ENCODE measurements at places on chromosomes 5 and 9. TPM values are rescaled to one million over a fixed set of nuclear protein-coding genes. Genes with fewer than 3 reads are reported as not detected.

- H3K4me3 ChIP-seq: no peak overlapping the region
- no peaks in the 10 kb centered on the region for H3K36me3 ChIP-seq
- DNase-seq: no peak
These were observed 132.0 kb downstream of the NSG2 start for GRCh38 chr5:174177531-174177930.

- no peak for DNase-seq
- no peak overlapping the region for H3K27ac ChIP-seq
- peaks cover 4% of the 10 kb centered on the region for H3K4me1 ChIP-seq
- H3K27me3 ChIP-seq: no peaks in the 10 kb centered on the region
These were observed 43.5 kb upstream of the RASGRF2 start for GRCh38 chr5:80916676-80917075.

- H3K36me3 ChIP-seq: no peaks in the 10 kb centered on the region
- H3K4me3 ChIP-seq: no peak overlapping the region
These were observed 270.4 kb upstream of the TARS1 start for GRCh38 chr5:33170411-33170810.

DNA sequence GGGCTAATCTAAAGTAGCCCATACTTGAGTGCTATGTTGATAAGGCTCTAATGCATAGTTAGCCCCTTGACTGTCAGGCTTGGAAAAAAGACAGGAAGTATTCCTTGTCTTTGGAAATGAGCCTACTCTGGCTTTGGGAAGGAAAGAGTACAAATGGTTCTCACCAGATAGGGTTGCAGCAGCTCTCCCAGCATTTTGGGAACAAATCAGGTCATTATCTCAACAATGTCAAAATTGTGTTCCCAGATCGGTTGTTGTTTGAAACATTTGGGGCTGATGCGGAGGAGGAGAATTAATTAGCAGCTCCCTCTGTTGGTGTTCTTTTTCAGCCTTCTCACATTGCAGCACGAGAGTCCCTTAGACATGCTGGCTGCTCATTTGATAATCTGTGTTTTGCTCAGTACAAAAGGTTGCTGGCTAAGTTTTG is 294.7 kb upstream of the DMRT1 start:
- peaks cover 3% of the 10 kb centered on the region for H3K36me3 ChIP-seq
- H3K4me3 ChIP-seq: no peak overlapping the region
- no peak overlapping the region for H3K27ac ChIP-seq
- DNase-seq: no peak
- peaks cover 29% of the 10 kb centered on the region for H3K27me3 ChIP-seq

- no peak overlapping the region for H3K27ac ChIP-seq
- no peaks in the 10 kb centered on the region for H3K4me1 ChIP-seq
- peaks cover 4% of the 10 kb centered on the region for H3K36me3 ChIP-seq
- H3K27me3 ChIP-seq: peaks cover 14% of the 10 kb centered on the region
These were observed 220.4 kb upstream of the SMARCA2 start for GRCh38 chr9:1794547-1795270.

DNA sequence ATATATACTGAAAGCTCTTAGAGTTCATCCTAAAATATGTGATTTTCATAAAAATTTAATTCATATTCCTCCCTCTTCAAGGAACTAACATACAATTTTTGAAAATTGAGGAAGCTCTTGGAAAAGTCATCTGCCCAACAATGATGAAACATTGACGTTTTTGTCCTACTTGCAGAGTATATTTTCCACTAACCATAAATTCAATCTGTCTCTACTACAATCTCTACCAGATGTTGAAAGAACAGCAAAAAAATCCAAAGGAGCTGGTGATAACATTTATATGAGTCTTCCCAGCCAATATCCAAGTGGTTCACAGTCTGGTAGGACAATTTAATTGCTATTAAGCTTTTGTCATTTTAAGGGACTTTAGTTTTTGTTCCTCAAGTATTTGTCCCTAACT is 81.1 kb upstream of the NR3C1 start:
- DNase-seq: no peak
- no peak overlapping the region for H3K4me3 ChIP-seq
- no peaks in the 10 kb centered on the region for H3K4me1 ChIP-seq
- H3K27me3 ChIP-seq: peaks cover 9% of the 10 kb centered on the region
- H3K36me3 ChIP-seq: peaks cover 3% of the 10 kb centered on the region
- H3K27ac ChIP-seq: no peak overlapping the region

DNA sequence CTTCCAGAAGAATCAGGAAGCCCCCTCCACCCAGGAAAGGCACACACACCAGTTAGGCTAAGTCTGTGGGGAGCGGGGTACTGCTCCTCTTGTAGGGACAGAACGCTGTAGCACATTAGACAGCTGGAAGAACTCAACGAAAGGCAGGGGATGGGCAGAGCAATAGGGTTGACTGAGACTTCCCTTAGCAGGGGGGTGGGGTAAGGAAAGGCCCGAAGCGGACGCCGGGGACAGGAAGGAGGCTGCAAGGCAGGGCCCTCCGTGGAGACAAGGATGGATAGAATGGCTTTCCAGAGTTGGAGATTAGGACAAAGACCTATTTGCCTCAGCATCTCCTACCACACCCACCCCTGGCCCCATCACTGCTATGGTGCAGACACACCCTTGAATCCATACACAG is 14.3 kb downstream of the CNTFR start:
- no peak overlapping the region for H3K4me3 ChIP-seq
- H3K36me3 ChIP-seq: peaks cover 21% of the 10 kb centered on the region
- peaks cover 22% of the 10 kb centered on the region for H3K4me1 ChIP-seq
- no peak overlapping the region for H3K27ac ChIP-seq
- H3K27me3 ChIP-seq: peaks cover 74% of the 10 kb centered on the region
- no peak for DNase-seq

DNA sequence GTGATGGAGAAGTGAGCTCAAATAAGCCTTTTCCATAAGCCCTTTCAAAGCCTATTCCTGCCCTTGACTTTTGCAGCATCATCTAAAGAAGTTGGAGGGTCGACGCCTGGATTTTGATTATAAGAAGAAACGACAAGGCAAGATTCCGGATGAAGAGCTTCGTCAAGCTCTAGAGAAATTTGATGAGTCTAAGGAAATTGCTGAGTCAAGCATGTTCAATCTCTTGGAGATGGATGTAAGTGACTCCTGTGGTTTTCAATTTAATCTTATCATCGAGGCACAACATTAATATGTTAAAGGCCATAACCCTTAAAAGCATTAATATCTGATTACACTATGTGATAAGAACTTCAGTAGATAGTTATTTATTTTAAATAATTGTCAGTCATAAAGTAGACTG is 210.4 kb downstream of the SH3GL2 start:
- no peaks in the 10 kb centered on the region for H3K4me1 ChIP-seq
- no peaks in the 10 kb centered on the region for H3K36me3 ChIP-seq
- no peak for DNase-seq

GRCh38 chr5:150637245-150638052 is 3.0 kb upstream of the SYNPO start:
- H3K4me3 ChIP-seq: no peak overlapping the region
- peaks cover 37% of the 10 kb centered on the region for H3K27me3 ChIP-seq
- DNase-seq: no peak
- H3K36me3 ChIP-seq: peaks cover 2% of the 10 kb centered on the region
- no peaks in the 10 kb centered on the region for H3K4me1 ChIP-seq

- no peaks in the 10 kb centered on the region for H3K27me3 ChIP-seq
- H3K4me3 ChIP-seq: no peak overlapping the region
- H3K4me1 ChIP-seq: no peaks in the 10 kb centered on the region
- no peak for DNase-seq
- H3K36me3 ChIP-seq: no peaks in the 10 kb centered on the region
These were observed 378.8 kb upstream of the ZNF608 start for GRCh38 chr5:125125031-125125823.

DNA sequence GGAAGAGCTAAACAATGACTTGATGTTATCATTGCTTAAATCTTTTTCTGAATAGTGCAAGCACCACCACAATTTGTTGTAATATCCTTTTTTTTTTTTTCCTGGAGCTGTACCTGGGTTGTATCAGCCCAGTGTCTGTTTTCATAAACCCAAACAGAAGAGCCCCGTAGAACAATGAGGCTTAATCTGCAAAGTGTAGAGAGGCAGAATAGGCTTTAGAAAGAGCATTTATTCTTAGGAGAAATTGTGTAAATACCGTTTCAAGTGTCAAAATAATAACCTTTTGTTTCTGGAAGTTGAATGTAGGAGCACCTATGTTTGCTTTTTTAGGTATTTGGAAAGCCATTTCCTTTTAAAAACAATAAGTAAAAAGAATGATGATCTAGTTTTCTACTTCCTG is 26.4 kb downstream of the RGS7BP start:
- no peak for DNase-seq
- H3K36me3 ChIP-seq: no peaks in the 10 kb centered on the region
- H3K4me3 ChIP-seq: no peak overlapping the region
- no peak overlapping the region for H3K27ac ChIP-seq
- H3K4me1 ChIP-seq: no peaks in the 10 kb centered on the region

DNA sequence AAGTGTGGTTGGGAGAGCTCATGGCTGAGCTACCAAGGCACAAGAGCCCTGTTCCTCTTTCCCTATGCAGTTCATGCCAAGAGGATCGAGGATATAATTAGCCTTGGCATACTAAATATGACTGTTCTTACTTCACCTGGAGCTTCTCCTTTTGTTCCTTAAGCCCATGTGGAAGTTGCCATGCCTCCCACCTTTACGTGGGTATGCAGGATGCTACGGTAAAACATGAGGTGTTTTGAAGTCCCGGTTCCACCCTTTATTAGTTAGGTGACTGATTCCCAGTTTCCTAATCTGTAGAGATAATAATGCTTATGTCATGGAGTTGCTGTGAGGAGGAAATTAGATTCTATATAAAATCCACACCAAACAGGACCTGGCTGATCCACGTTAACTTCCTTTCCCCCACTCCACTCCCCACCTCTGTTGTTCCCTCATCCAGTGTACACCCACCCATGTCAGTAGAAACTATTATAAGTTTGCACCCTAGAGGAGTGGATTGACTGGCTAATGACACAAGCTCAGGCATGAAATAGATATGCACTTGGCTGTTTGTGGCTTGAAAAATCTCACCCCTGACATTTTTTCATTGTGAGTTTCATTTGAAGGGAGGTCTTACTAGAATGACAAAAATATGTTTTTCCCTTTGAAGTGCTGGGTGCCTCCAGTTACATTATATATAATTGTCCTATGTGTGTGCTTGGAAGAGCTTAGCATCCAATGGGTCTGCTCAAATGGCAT is 36.8 kb upstream of the SHOC1 start:
- H3K27me3 ChIP-seq: no peaks in the 10 kb centered on the region

GRCh38 chr5:5605170-5605764 is 182.8 kb downstream of the ICE1 start:
- H3K27me3 ChIP-seq: peaks cover 16% of the 10 kb centered on the region
- no peak overlapping the region for H3K27ac ChIP-seq
- H3K4me1 ChIP-seq: no peaks in the 10 kb centered on the region
- no peak for DNase-seq

GRCh38 chr5:76145945-76146344 is 62.8 kb downstream of the SV2C start:
- H3K27me3 ChIP-seq: peaks cover 3% of the 10 kb centered on the region
- no peak for DNase-seq
- H3K4me1 ChIP-seq: no peaks in the 10 kb centered on the region
- no peaks in the 10 kb centered on the region for H3K36me3 ChIP-seq
- no peak overlapping the region for H3K27ac ChIP-seq
- H3K4me3 ChIP-seq: no peak overlapping the region

GRCh38 chr5:113256671-113257452 is 177.9 kb downstream of the TSSK1B start:
- no peaks in the 10 kb centered on the region for H3K36me3 ChIP-seq
- peaks cover 1% of the 10 kb centered on the region for H3K4me1 ChIP-seq

GRCh38 chr9:125433461-125434011 is 171.9 kb downstream of the GAPVD1 start:
- no peak overlapping the region for H3K4me3 ChIP-seq
- no peaks in the 10 kb centered on the region for H3K27me3 ChIP-seq
- H3K36me3 ChIP-seq: no peaks in the 10 kb centered on the region
- H3K4me1 ChIP-seq: peaks cover 2% of the 10 kb centered on the region
- no peak overlapping the region for H3K27ac ChIP-seq

DNA sequence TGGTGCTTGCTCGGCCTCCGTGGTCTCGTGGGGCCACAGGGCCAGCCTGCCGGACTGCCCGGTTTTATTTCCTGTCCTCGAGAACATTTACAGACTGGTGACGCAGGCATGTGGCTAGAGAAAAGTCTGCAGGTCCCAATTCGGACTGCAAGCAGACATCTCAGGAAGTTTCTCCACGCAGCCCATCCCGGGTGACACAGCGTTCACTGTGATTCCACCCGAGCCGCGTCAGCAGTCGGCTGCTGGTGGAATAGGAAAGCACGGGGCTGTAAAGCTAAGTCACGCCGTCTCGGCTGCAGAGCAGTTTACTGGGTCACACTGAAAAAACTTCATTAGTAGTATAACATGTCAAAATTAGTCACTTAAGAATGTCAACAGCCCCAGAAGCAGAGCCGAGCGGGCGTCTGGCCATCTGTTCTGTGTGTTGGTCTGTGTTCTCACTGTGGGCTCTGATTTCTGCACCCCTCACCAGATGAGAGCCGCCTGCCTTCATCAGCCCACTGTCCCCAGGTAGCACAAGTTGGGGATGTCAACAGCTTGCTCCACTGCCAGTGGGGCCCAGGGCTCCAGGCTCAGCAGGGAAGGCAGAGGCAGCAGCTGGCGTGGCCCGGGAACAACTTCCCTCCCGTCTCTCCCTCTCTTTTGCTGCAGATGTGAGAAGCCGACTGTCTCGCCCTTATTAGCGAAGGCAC is 363.7 kb downstream of the IRX2 start:
- DNase-seq: no peak
- no peak overlapping the region for H3K27ac ChIP-seq
- H3K4me3 ChIP-seq: no peak overlapping the region
- peaks cover 2% of the 10 kb centered on the region for H3K36me3 ChIP-seq

- H3K4me3 ChIP-seq: no peak overlapping the region
- DNase-seq: no peak
- no peak overlapping the region for H3K27ac ChIP-seq
- H3K36me3 ChIP-seq: no peaks in the 10 kb centered on the region
These were observed 653.7 kb downstream of the NR2F1-AS1 start for GRCh38 chr5:92927291-92927778.

DNA sequence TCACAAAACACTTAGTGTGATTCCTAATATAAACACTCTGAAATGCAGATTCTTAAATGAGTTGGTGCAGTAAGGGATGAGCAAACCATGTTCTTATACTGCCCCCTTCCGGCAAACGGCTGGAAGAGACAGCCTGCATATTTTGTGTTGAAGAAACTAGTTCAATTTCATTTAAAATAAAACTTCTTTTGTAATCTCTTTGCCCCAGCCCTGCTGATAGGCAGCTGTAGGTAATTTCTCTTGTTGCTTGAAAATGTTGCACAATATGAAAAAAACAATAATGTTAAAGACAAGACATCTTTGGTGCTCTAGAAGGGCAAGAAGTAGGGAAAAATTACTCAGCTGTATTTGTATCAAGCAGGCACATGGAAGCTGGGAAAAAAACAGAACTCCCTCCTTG is 89.7 kb upstream of the CCNG1 start:
- H3K4me1 ChIP-seq: no peaks in the 10 kb centered on the region
- H3K4me3 ChIP-seq: no peak overlapping the region
- DNase-seq: peak; percentile 13
- peaks cover 71% of the 10 kb centered on the region for H3K27me3 ChIP-seq
- no peak overlapping the region for H3K27ac ChIP-seq

The FSD1L gene
- total RNA-seq: 3.2 TPM

The GPX3 gene
- not detected for total RNA-seq

The OBP2B gene
- total RNA-seq: not detected

The IL17B gene
- not detected for total RNA-seq

The FIBCD1 gene
- total RNA-seq: not detected

The PRR16 gene
- total RNA-seq: not detected

The QRFP gene
- not detected for total RNA-seq

The CFAP157 gene
- total RNA-seq: not detected

The SPINK13 gene
- total RNA-seq: not detected

The SH2D3C gene
- 15.9 TPM for total RNA-seq

The ZDHHC12 gene
- 23.5 TPM for total RNA-seq

The FGFR4 gene
- 3.8 TPM for total RNA-seq

The KCNT1 gene
- 0.37 TPM for total RNA-seq
